ENCODE measurements at places on chromosomes 5 and 9. TPM values are rescaled to one million over a fixed set of nuclear protein-coding genes. Genes with fewer than 3 reads are reported as not detected.

DNA sequence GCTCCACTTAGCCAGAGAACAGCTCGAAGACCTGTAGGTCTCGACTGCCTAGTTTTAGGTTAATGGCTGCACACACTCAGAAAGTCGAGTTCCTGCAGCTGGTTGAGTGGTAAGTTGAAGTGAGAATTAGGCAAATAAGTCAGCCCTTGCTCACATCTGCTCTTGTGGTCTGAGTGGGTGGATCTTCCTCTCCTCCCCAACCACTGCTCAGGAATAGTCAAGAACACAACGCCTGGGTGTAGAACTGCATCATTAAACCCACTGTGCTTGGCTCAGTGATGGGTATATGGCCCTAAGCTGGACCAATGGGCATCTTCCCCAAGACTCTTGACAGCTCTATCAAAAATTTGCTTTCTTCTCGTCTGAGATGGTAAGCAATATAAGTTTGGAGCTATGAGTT, 20.9 kb upstream of the ADAM19 start:
- peak; percentile 46 for DNase-seq

NRG2 gene
- 0.54 TPM for total RNA-seq

GARIN3 gene
- not detected for total RNA-seq

ABCA1 gene
- 109 TPM for total RNA-seq

DNA sequence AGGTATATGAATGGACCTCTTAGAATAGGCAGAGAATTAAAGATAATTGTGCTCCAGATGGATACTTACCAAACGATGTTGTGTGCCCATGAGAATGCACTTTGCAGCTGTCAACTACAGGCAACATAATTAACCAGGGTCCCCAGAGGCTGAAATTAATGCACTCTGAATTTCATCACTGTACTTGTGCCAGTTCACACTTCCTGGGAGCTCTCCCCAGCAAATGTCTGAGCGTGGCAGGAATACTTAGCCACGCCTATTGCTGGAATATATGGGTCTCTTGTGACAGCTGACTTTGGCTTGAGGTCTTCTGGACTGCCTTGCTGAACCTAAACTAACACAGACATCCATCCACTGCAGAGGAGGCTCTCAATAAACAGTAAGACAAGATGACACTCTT, 11.9 kb upstream of the C1QTNF2 start:
- DNase-seq: no peak

Data from astrocyte (in vitro differentiated cells and primary cell).